ENCODE measurements at places on chromosomes 12 and 14. TPM values are rescaled to one million over a fixed set of nuclear protein-coding genes. Genes with fewer than 3 reads are reported as not detected.

The ACRBP gene
- 0.33 TPM for total RNA-seq

The SDR9C7 gene
- total RNA-seq: not detected

The ST8SIA1 gene
- total RNA-seq: 0.86 TPM

The GDF3 gene
- total RNA-seq: 1.2 TPM

The TGFB3 gene
- 5.6 TPM for total RNA-seq

The KICS2 gene
- total RNA-seq: 5.3 TPM

The KRT83 gene
- total RNA-seq: not detected

The TDRD9 gene
- total RNA-seq: 2.3 TPM

The OR6C2 gene
- total RNA-seq: not detected

The CLMN gene
- total RNA-seq: 0.43 TPM

The SERPINA3 gene
- not detected for total RNA-seq

The P2RX2 gene
- not detected for total RNA-seq

The FOS gene
- 548 TPM for total RNA-seq

The LHX5 gene
- not detected for total RNA-seq

The ARG2 gene
- 47.6 TPM for total RNA-seq

The NTS gene
- total RNA-seq: 0.34 TPM

The LRRIQ1 gene
- 0.17 TPM for total RNA-seq

The GLIPR1L1 gene
- total RNA-seq: not detected

The PPP1R1A gene
- total RNA-seq: not detected

The ETFBKMT gene
- 3.8 TPM for total RNA-seq

The GPR68 gene
- 0.34 TPM for total RNA-seq

The CABP1 gene
- not detected for total RNA-seq

The NRIP2 gene
- total RNA-seq: not detected

The NINJ2 gene
- 2.8 TPM for total RNA-seq

The PTPRQ gene
- total RNA-seq: under 0.01 TPM

The DPF3 gene
- total RNA-seq: 0.54 TPM

The NELL2 gene
- not detected for total RNA-seq

The PPFIBP1 gene
- 914 TPM for total RNA-seq

The ASPG gene
- not detected for total RNA-seq

The SLC22A17 gene
- 0.17 TPM for total RNA-seq

The CEP83 gene
- 7.4 TPM for total RNA-seq

The STYX gene
- total RNA-seq: 23.0 TPM

The IL26 gene
- total RNA-seq: not detected

The OR4E2 gene
- not detected for total RNA-seq

The TRPV4 gene
- total RNA-seq: 1.5 TPM

The GPR65 gene
- 0.11 TPM for total RNA-seq

The GNB3 gene
- 0.26 TPM for total RNA-seq
